CD4-positive, alpha-beta T cell treated with Interleukin-2 at 100 ng/mL for 4 hours (primary cell): ENCODE measurements at places on chromosomes 2 and 18.

DNA sequence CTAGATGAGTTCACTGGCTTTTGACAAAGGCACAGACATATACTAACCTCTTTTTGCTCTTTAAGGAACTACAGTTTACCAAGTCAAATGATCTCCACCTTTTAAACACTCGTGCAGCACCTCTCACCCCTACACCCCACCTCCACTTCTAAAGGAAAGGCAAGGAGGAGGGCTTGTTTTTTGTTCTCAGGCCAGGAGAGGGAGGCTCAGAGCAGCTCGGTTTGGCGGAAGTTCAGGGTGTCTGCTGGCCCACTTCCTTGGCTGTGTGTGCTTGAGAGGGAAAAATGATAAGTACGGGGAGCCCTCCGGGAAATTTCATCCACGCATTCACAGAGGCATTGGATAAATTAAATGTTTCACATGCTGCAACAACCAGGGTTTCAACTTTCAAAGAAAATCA lies 667.9 kb downstream of the BCL11A start:
- no peak for DNase-seq

GRCh38 chr2:78967294-78967693 lies 58.2 kb upstream of the REG3G start:
- DNase-seq, result no peak

- no peak for DNase-seq
Observed at GRCh38 chr2:191878548-191879279, 31.8 kb upstream of the CAVIN2 start.

DNA sequence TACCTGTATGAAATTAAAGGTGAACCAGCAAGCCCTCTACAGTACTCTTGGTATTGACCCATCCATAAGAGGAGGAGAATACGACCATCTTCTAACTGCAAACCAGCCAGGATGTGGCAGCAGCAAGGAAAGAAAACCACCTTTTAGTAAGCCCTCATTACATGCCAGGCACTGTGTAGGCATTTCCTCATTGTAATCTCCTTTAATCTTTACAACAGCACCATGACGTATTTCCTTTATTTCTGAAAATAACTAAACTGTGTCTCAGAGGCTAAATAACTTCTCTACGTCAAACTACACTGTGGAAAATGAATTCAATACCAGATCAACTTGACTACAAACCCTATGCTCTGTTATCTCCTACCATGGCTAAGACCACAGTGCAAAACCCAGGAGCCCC lies 18.2 kb downstream of the WDR35 start:
- DNase-seq, result no peak

GRCh38 chr2:157899125-157899839 lies 23.2 kb upstream of the ACVR1 start:
- DNase-seq, result peak; percentile 63

DNA sequence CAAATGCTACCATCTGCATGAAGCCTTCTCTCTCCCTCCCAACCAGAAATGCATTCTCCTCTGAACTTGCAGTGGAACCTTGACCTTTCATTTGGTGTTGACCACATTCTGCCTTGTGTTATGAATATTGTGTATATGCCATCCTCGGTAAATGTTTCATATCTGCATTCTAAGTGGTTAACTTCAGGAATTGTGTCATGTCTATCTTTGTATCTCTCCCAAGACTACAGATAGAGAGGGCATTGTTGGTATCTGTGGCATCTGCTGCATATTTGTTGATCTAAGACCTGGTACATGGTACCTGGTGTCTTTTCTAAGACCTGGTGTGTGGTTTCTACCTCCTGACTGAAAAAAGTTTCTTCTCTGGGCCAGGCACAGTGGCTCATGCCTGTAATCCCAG lies 34.0 kb downstream of the CASP10 start:
- no peak for DNase-seq

- DNase-seq, result no peak
Observed at GRCh38 chr2:96102596-96103186, 13.7 kb downstream of the ADRA2B start.

DNA sequence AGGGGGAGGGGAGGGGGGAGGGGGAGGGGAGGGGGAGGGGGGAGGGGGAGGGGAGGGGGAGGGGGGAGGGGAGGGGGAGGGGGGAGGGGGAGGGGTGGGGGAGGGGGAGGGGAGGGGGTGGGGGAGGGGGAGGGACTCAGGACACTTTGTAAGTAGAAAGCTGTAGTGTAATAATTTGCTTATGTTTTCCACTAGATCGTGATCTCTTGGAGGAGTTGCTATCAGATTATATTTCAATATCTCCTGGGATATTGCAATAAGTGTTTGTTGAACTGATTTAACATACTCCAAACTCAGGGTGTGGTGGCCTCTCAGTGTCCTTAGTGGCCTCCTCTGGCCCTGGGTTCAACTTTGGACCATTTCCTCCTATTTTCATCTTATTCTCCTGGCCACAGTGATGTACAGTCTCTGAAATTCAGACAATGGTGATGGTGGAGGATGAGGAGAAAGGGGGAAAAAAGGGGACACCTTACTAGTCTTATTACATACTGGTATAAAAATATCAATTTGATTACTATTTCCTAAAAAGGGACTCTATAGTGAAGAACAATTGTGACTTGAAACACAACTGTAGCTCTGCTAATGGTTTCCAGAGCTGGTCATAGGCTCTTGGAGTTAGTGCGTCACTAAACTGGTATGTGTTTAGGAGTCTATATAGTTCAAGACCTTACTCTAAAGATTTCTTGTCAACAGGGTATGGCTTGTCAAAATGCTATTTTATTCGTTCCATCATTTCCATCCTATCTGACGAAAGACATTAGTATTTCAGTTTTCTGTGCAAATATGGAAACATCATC lies 89.6 kb downstream of the DDX1 start:
- no peak for DNase-seq

DNA sequence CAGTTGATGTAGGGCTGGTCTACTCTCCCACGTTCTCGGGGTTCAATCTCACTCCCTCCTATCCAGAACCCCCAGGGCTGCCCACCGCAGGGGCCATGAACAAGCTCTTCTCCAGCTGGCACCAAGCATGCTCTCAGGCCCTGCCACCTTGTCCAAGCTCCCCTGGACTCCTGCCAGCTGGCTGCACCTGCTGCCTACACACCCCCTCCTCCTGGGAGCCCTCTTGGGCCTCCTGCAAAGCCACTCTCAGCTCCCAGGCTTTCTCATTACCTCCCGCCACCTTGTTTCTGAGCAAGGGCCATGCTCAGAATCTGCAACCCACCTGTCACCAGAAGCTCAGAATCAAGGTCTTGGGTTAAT lies 56.0 kb downstream of the HDAC4 start:
- no peak for DNase-seq

DNA sequence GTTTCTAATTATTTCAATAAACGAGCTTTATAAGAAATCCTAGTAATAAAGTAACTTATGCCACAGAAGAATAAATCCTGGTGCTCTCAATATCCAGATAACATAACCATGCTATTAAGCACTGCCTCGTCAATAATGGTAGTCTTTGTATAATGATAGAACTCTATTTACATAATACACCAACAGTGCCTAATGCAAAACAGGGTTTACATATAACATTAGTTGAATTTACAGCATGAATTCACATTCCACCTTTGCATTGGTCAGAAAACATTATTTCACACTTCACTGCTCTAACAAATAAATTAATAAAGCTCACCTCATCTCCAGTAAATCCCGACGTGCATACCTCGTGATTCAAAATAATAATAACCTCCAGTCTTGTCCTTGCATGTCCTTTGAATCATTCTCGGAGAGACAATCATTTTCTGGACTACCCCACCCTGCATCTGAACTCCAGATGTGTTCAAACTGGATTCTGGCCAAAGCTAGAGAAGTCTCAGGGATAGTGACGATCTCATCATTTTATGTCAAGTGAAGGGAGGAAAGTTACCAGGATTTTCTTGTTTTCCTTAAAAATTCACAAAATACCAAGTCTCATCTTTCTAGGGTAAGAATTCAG lies 189.2 kb downstream of the NCKAP5 start:
- no peak for DNase-seq

- peak; percentile 75 for DNase-seq
Observed at GRCh38 chr2:169528271-169528701, 18.8 kb downstream of the KLHL41 start.

DNA sequence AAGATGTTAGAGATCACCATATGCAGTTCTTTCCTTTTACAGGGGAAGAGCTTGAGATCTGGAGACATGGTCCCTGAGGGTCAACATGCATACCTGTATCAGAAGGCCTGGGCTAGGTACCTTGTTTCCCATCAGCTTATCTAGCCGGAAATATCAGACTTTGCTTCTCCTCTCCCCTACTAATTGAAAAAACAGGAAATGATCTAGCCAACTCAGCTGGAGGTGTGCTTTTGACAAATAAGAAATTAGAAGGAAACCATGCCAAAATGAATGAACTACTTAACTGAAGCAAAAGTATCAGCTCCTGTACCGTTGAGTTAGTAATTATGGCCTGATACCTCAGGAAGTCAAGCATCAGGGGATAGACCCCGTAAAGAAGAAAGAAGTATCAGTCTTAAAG lies 20.4 kb downstream of the PKP4 start:
- peak; percentile 5 for DNase-seq

- DNase-seq, result peak; percentile 63
Observed at GRCh38 chr2:108607706-108608301, 73.5 kb downstream of the LIMS1 start.

DNA sequence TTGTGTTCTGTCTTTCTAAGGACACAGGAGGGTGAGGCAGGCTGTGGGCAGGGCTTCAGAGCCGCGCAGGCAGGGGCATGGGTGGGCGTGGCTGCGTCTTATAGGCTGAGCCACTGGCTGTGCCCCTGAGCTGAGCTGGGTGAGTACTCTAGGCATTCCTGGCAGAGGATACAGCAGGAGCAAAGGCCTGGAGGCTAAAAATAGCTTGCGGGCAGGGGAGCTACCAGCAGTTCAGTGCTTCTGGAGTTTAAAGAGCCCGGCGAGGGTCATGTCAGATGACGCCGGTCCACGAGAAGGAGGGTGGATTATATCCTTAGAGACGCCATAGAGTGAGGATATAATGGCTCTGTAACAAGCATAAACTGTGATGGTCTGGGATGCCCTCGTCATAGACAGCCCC lies 31.5 kb upstream of the PDIA6 start:
- DNase-seq, result no peak

GRCh38 chr18:58796220-58796619 lies 68.5 kb upstream of the ZNF532 start:
- DNase-seq, result no peak

- no peak for DNase-seq
Observed at GRCh38 chr18:75129717-75130477, 79.0 kb downstream of the PTGR3 start.

GRCh38 chr18:51621113-51621863 lies 423.8 kb upstream of the MEX3C start:
- no peak for DNase-seq

DNA sequence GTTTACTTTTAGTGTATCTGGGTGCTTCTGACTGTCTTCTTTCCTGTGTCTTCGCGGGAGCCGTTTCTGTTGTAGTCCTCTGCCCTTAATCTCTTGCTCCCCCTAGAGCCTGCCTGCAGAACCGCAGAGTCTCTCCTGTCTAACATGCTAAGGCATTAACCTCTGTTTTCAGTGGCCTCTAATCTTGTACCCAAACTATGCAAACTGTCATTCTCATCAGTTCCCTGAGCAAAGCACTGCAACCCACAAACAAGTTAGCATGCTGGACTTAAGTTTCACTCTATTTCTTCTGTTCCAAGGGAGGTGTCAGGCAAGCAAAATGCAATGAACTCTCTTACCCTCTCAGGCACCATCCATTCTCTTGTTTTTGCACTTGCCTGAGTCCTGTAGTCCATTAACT lies 138.4 kb downstream of the OTX1 start:
- DNase-seq, result no peak

DNA sequence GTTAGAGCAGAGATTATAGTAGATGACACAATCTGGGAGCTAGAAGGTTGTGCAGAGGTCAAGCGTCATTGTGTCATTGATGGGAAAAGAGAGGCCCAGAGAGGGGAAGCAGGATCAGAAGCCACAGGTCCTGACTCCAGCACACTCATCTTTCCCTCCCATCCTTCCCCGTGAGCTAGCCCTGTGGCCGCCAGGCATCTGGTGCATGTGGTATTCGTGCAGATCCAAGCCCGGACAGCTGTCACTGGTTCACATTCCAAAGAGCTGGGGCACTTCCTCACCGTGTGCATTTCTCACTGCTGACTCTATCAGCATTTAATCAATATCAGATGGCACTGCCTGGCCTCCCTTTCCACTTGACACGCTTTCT lies 94.1 kb upstream of the THOC1 start:
- DNase-seq, result no peak

DNA sequence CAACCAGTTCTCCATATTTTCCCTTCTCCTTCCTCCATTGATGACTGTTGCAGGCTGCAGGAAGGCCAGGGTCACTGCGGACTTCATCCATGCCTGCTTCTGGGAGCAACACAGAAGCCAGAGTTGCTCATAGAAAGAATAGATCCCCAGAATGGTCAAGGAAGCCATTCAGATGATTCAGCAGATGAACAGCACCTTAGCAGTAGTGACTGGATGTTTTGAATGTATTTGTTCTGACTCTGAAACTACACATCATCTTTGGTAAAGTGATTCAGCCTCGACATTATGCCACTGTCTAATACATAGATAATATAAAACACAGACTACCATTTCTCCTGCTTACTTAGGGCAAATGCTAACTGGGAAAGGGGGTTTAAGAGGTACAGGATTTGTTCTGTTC lies 411.6 kb downstream of the RND3 start:
- no peak for DNase-seq

DNA sequence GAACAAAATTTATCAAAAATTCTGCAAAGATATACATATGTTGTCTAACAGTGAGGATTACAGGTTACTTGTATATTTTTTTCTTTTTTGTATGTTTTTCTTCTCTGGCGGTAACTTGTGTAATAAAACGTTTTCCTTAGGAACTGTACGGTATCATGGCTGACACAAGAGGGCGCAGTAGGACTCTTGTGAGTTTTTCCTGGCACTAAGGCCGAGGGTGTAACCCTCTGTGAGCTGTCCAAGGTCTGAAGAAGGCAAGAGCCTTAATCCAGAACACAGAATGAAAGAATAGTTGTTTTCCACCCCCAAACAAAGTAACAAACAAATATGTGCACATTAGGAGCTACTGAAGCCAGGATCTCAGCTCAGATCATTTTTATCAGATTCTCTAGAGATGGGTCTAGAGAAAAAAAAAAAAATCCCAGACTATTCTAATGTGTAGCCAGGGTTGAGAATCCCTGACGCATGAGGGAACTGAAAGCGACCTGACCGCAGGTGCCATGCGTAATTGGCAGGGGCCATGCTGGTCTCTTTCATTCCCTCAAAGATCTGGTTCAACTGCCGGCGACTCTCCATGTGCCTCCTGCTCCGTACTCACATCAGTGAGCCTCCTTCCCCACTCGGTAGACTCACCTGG lies 27.0 kb downstream of the TMEM200C start:
- no peak for DNase-seq

DNA sequence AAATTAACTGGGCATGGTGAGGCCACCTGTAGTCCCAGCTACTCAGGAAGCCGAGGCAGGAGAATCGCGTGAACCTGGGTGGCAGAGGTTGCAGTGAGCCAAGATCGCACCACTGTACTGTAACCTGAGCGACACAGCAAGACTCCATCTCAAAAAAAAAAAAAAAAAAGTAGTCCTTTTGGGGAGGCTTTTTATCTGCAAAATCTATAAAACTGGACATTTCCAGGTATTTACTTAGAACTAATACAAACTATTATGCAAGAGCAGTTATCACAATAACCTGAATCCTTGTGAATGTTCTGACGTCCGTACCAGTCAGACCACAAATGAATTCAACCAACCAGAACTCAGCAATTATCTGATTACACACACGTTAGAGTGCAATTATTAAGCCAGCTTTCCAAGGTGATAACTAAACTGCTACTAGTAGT lies 8.8 kb upstream of the RAPH1 start:
- no peak for DNase-seq
